ENCODE measurements at places on chromosomes 4 and X.

DNA sequence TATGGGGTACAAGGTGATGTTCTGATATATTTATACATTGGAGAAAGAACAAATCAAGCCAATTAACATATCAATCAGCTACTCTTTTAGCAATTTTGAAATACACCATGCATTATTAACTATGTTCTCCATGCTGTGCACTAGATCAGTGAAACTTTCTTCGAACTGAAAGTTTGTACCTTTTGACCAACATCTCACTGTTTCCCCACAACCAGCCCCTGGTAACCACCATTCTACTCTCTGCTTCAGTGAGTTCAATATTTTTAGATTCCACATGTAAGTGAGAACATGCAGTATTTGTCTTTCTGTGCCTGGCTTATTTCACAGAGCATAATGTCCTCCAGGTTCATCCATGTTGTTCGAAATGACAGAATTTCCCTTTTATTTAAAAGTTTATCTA is 246.1 kb upstream of the VCX start:
- DNase-seq = no peak

- DNase-seq = no peak
Observed at GRCh38 chr4:146190456-146190855, 14.9 kb downstream of the LSM6 start.

DNA sequence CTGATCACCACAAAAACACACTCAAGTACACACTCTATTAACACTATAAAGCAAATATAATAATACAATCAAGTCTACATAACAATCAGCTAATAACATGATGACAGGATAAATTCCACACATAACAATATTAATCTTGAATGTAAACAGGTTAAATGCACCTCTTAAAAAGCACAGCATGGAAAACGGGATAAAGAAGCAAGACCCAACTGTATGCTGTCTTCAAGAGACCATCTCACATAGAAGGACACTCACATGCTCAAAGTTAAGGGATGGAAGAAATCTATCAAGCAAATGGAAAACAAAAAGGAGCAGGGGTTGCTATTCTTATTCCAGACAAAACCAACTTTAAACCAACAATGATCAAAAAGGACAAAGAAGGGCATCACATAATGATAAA is 28.1 kb downstream of the CBR4 start:
- no peak for DNase-seq

DNA sequence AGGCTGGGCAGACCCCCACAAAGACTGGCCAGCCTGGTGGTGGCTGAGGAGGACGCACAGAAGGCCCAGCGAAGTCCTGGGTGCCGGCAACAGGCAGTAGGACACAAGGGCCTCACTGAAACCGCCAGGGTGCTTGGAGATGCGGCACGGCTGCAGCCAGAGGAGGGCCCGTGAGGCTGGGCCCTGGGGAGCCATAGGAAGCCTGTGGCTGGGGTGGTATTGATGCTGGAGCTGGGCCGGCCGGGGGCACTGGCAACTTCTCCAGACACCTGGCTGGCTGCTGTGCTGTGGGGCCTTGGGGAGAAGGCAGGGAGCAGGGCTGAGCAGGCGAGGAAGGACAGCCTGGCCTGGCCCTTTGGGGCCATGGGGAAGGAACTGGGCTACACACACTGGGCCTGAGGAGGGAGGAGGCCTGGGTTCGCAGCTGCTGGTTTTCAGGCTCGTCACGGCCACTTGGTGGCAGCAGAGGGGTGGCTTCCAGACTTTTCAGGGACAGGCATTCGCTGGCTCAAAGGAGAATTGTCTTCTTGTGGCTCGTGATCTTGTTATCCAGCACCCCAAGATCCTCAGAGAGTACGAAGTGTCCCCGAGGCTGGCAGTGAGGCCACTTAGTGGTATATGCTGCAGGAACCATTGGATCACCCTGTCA is 37.2 kb downstream of the ATP2B3 start:
- DNase-seq = peak; percentile 5

GRCh38 chr4:141388481-141388880 is 167.8 kb downstream of the ZNF330 start:
- DNase-seq = no peak

GRCh38 chr4:158667651-158668198 is 4.0 kb downstream of the C4orf46 start:
- DNase-seq = no peak

DNA sequence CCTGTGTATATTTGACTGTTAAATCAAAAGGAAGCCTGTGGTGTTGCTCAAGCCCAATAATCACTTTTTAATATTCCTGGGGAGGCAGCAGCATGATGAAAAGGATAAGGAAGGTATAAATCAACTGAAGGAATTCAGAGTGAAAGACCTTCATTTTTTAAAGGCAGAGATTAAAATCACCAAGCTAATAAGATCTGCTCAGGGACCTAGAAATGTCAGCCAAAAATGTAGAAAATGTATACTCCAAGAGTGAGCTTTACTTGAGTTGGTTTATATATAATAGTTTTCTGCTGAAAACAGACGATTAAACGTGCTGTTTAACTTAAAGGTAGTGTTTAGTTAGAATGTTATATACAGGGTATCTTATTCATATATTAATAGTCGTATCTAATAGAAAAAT is 549.3 kb downstream of the IQCM start:
- no peak for DNase-seq

DNA sequence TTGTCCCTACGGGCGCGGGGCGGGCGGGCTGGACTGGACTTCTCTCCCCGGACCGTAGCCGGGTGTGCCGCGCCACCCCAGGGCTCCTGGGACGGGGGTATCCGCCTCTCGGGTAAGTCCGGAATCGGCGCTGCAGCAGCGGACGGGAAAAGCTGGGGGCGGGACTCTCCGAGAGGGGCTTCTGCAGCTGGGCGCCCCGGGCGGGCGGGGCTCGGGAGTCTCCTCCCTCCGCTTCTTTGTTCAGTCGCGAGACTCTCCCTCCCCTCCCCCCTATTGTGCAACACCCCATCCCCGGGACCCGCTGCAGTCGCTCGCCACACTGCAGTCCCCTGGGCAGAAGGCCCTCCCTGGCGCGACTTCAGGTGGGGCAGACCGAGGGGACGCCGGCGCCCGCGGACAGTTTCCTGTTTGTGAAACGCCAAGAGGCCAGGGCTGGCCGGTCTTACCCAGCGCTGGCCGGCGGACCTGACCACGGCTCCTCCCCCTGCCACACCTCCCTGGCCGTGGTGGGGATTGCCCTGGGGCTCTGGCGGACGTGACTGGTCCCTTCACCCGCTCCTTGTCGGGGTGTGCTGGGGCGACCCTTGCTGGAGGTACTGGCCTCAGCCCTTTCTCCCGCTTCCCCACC is 966 bp downstream of the CCNG2 start:
- peak; percentile 60 for DNase-seq

DNA sequence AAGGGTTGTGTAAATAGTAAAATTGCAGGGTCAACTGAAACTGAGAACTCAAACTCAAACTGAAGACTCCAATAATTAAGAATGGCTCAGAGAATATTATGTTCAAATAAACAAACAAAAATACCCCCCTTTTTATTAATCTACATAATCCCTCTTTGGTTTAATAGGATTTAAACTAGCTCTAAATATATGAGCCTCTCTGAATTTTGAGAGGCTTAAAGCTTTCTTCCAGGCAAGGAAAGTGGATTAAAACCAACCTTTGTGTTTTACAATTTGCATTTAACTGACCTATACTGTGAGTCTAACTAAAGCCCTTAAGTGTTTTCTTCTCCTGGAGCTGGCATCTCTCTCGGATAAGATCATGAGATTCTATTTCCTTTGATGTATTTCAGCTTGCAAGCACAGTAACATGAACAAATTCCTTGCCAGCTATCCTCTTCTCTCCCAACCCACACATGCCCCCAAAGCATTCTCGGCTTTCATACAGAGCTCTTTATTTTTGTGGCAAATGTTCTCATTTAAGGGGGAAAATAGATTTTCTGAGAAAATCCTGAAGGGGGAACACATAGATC is 1310.8 kb upstream of the AGA start:
- DNase-seq = no peak

GRCh38 chrX:104195489-104196084 is 29.3 kb downstream of the FAM199X start:
- DNase-seq = no peak

DNA sequence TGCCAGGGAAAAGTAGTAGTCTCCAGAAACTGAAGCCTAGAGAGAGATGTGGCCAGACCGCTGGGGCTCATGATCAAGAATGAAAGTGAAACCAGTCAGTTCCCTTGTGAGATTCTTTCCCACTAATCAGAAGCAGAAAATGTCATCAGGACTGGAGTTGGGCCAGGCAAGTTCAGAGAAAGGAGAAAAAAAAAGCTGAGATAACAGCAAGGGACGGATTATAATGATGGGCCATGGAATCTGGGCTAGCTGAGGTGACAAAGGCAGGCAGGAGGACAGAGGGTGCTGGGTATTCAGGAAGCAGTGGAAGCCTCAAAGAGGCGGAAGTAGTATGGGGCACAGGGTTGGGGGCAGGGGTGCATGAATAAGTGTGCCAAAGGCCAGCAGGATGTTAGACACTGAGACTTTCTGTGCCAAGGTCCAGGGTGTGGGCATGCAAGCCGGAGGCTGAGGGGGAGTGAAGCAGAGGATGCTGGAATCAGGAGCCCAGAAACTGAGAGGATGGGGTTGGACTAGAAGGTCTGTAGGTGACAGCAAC is 2.5 kb downstream of the CXorf38 start:
- DNase-seq = peak; percentile 25

GRCh38 chr4:115054836-115055235 is 58.6 kb downstream of the NDST4 start:
- DNase-seq = no peak

DNA sequence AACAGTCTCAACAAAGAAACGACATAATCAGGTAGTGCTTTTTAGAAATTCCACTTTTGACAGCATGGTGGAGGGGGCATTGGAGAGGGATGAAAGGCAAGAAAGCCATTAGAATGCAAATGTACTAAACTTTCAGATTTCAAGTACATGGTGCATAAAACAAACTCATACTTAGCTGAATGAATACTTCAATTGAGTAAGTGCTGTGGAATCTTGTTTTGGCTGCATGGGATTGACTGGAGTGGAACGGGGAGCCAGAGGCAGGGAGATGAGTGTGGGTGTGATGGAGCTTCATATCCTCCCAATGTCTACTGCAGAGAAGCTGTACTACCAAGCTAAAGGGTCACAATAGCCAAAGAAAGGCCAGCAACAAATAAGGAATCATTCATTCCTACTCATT is 52.4 kb downstream of the USP46 start:
- DNase-seq = no peak

DNA sequence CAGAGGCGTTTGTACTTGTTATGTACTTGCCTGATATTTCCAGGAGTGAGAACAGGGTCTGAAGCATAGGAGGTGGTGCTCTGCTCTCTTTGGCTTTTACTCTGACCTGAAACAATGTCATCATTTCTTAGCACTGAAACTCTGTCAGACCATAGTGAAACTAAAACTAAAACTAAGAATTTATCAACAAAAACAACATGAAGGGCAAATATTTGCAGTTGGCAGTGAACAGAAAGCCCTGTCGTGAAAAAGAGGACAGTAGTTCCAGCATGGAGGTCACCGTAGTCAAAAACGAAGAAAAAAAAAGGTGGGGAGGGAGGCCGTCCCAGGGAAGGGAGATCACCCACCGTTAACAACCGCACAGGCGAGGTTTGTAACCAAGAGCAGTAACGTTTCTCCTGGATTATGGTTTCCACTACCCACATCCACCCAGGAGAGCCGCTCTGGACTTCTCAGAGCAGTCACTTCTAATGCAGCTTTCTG is 97.5 kb downstream of the ANK2 start:
- no peak for DNase-seq

DNA sequence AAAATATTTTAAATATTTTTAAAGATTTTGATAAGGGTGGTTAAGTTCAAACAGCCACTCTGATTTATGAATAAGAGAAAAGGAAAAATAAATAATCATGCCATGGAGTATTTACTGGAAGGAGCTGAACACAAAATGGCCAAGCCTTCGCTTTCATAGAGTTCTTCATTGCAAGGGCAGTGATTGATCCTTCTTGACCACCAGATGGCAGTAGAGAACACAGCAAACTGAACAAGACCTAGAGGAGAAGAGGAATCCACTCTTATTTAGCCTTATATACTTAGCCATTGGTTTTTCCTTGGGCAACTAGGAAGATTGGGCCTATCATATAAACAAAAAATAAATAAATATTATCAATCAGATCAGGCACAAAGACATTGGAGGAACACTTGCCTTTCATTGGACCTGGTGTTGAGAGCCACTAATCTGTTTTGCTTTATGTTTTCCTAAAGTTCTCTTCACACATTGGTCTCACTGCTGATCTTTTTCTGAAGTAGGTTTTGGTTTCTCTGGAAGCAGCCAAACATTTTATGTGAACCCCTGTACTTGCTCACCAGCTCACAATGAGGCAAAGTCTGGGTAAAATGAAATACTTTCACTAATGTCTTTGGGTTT is 58.1 kb upstream of the PARM1 start:
- no peak for DNase-seq

GRCh38 chrX:70012756-70013155 is 37.0 kb downstream of the AWAT2 start:
- no peak for DNase-seq

- no peak for DNase-seq
Observed at GRCh38 chr4:48446642-48447041, 36.5 kb upstream of the SLC10A4 start.

DNA sequence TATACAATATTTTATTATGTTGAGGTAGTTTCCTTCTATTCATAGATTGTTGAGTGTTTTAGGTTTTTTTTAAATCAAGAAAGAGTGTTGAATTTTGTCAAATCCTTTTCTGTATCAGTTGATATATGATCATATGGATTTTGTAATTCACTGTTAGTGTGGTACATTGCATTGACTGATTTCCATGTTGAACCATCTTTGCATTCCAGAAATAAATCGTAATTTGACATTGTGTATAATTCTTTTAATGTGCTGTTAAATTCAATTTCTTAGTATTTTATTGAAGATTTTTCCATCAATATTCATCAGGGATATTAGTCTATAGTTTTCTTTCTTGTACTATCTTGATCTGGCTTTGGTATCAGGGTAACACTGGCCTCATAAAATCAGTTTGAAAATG is 103.8 kb downstream of the LRBA start:
- no peak for DNase-seq

- no peak for DNase-seq
Observed at GRCh38 chrX:65668377-65669310, 1.2 kb downstream of the MSN start.

- no peak for DNase-seq
Observed at GRCh38 chr4:8398347-8398746, 42.2 kb downstream of the ACOX3 start.

- DNase-seq = no peak
Observed at GRCh38 chr4:138509346-138509745, 267.2 kb upstream of the SLC7A11 start.

- no peak for DNase-seq
Observed at GRCh38 chrX:75118296-75118695, 37.8 kb downstream of the ABCB7 start.

GRCh38 chr4:52751487-52751911 is 274 bp upstream of the ERVMER34-1 start:
- no peak for DNase-seq
